Stimulated activated CD4-positive, alpha-beta T cell treated with anti-CD3 and anti-CD28 coated beads, Interleukin-2, amount 100 ng/mL, for 24 hours (primary cell): ENCODE measurements at places on chromosomes 13 and 19.

DNA sequence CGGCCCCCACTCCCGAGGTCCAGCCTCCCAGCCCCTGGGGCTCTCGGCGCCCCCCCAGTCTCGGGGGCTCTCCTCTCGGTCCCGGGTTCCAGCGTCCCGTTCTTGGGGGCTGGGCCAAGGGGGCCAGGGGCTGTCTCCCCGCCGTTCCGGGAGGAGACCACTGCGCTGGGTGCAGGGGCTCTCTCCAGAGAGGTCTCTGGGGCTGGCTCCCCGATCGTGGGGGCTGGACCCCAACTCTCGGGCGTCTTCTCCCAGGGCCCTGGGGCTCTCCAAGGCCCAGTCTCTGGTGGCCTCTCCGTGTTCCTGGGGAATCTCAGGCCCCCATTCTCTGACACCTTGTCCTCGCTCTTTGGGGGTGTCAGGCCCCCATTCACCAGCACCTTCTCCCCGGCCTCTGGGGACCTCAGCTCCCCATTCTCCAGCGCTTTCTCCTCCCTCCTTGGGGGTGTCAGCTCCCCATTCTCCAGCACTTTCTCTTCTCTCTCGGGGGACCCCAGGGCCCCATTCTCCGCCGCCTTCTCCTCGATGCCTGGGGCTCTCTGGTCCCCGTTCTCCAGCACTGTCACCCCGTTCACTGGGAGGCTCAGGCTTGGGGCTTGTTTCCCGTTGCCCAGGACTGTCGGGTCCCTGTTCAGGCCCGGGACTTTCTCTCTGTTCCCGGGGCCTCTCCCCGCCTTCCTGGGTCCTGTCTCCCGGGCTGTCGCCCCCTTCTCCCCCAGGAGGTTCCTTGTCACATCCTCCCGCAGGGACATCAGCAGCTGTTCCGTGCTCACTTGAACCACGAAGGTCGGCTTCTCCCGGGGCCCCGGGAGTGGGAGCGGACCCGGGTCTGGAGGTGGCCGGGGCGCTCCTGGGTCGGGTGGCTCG, 13.7 kb downstream of the LMTK3 start:
- no peak for DNase-seq

DNA sequence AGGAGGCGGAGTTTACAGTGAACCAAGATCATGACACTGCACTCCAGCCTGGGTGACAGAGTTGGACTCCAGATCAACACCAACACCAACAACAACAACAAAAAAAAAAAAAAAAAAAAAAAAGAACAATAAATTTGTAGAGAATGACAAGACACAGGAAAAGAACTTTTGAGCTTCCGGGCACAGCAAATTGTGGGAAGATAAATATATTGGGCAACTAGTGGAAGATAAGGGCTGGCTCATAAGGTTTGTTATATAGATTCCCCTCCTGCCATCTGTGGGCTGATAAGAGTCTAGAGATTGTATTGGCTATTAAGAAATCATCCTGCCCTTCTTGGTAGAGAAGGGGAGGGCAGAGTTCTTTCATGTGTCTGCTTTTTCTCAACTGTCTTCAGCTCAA, 33.1 kb upstream of the CYP2S1 start:
- DNase-seq: no peak

- peak; percentile 92 for DNase-seq
Measured at GRCh38 chr13:99432609-99433542, 68.4 kb upstream of the TM9SF2 start.

DNA sequence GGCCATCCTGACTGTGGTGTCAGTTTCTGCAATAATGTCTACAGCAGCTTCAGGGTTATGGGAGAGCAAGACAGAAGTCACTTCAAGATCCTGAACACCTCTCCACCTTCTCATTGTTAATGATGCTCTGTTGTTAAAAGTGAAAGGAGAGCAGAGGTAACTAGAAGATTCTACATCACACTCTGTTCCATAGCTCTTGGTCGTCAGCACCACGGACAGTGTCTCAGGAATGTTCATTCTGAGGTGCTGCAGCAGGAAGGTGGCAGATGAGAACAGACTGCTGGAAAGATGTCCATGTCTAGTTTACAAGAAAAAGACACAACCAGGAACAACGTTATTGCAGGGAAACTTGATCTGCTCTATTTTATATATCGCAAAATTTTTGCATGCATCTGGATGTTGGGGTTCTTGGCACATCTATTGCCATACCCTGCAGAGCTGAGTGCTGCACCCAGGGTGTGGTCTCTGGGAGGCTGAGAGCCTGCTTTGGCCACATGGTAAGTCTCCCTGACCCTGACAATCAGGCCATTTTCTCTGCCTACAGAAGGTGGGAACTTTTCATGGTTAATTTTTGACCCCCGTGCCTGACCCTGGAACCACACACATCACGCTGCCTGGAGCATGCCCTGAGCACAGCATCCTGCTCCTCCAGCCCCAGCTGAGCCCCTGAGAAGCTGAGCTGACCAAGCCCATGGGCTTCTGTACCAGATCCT, 12.7 kb downstream of the CEACAM21 start:
- peak; percentile 20 for DNase-seq

DNA sequence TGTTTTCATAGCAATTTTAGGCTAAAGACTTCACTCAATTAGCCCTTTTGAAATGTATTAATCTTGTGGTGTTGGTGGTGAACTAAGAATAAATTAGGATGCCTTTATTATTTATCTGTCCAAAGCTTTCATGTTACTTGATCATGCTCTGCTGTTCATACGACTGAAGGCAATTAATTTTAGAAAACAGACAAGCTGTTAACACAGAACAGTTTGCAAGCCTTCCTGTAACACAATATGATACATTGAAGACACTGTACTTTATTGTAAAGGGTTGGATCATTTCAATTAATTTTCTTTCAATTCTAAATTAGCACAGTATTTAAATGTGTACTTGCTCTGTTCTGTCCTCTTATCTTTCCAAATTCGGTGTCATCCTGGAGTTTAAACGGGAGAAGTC, 794.3 kb upstream of the MIR17HG start:
- no peak for DNase-seq

GRCh38 chr13:32173881-32174280, 141.3 kb downstream of the ZAR1L start:
- DNase-seq: no peak

DNA sequence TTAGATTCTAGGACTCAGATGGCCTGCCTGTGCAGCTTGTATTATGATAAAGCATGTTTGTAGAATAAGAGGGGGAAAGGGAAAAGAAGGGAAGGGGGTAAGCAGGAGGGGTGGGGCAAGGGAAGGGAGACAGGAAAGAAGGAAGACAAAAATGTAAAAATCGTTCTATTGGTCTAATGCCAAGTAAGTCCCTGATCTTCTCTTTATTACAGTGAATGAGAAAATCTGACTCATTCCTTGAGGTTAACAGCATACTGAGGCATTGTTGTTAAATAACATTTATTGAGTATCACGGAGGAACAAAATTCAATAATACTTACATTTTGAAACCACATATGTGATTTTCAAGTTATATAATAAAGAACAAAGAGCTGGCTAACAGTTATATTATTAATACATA, 1534.7 kb downstream of the OLFM4 start:
- no peak for DNase-seq
